ENCODE measurements at places on chromosomes 3 and 15.

GRCh38 chr3:60086811-60087210 lies 1037.0 kb upstream of the CFAP20DC start:
- peaks cover 32% of the 10 kb centered on the region for H3K4me1 ChIP-seq
- DNase-seq, result peak; percentile 66
- H3K27me3 ChIP-seq, result no peaks in the 10 kb centered on the region
- H3K4me3 ChIP-seq, result no peak overlapping the region

- H3K4me3 ChIP-seq, result no peak overlapping the region
- H3K4me1 ChIP-seq, result no peaks in the 10 kb centered on the region
- no peaks in the 10 kb centered on the region for H3K36me3 ChIP-seq
- DNase-seq, result peak; percentile 29
Measured at GRCh38 chr15:84840741-84841429, 23.7 kb downstream of the ALPK3 start.

- H3K4me3 ChIP-seq, result no peak overlapping the region
- no peak for DNase-seq
- peak overlapping the region; percentile 67 for H3K27ac ChIP-seq
Measured at GRCh38 chr3:56862352-56863062, 60.8 kb upstream of the ARHGEF3 start.

GRCh38 chr3:128323206-128324081 lies 143.2 kb downstream of the DNAJB8 start:
- no peak overlapping the region for H3K27ac ChIP-seq
- H3K4me1 ChIP-seq, result peaks cover 15% of the 10 kb centered on the region
- no peak for DNase-seq

DNA sequence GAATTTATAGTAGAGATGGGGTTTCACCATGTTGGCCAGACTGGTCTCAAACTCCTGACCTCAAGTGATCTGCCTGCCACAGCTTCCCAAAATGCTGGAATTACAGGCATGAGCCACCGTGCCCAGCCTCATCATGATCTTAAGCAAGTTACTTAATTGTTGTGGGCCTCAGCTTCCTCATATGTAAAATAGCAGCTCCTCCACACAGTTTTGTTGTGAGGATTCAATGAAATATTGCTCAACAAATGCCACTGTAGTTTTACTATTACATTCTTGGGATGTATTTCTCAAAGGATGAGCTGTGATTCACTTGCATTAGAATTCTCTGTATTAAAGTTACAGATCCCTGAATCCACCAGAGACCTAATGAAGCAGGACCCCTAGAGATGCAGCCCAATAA lies 168.8 kb downstream of the ADAMTS9 start:
- no peaks in the 10 kb centered on the region for H3K4me1 ChIP-seq
- H3K27ac ChIP-seq, result no peak overlapping the region
- H3K36me3 ChIP-seq, result no peaks in the 10 kb centered on the region
- no peak overlapping the region for H3K4me3 ChIP-seq
- H3K27me3 ChIP-seq, result no peaks in the 10 kb centered on the region
- DNase-seq, result no peak

DNA sequence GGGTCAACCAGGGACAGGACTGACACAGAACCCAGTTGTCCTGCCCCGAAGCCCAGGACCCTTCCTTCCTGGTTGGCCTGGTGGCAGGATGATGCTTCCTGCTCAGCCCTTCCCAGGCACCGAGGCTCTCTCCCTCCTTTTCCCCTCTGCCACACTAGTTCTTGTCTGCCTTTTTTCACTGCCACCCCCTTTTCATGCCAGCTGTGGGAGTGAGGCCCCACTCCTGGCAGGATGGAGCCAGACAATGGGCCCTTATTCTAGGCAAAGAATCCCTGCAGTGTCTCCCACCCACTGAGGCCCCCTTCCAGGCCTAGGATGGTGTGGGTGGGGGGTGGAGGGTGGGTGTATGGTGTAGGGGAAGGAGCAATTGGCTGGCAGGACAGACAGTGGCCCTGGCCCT lies 1.1 kb upstream of the SCAMP5 start:
- peaks cover 16% of the 10 kb centered on the region for H3K4me1 ChIP-seq
- H3K4me3 ChIP-seq, result no peak overlapping the region
- peaks cover 59% of the 10 kb centered on the region for H3K27me3 ChIP-seq
- no peak overlapping the region for H3K27ac ChIP-seq
- no peak for DNase-seq
- no peaks in the 10 kb centered on the region for H3K36me3 ChIP-seq

DNA sequence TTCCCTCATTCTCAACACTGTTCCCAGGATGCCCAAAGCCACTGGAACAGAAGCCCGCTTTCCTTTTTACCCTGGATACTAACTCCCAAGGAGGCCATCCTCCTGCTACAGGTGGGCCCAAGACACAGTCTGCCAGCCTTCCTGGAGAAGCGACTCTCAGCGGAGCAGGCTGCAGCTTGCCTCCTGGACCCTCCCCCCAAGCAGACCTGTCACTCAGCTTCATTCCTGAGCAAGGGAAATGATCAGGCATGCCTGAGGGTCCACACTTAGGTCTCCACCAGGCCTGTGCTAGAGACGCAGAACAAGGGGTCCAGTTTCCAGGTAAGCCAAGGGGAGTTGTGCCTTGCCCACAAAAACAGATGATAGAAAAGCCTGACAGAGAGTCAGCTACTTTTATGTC lies 62.8 kb downstream of the SLCO2A1 start:
- no peak for DNase-seq
- H3K4me3 ChIP-seq, result no peak overlapping the region
- H3K4me1 ChIP-seq, result no peaks in the 10 kb centered on the region
- H3K27ac ChIP-seq, result no peak overlapping the region
- no peaks in the 10 kb centered on the region for H3K36me3 ChIP-seq

GRCh38 chr3:127026036-127026435 lies 43.1 kb downstream of the PLXNA1 start:
- no peak for DNase-seq
- no peak overlapping the region for H3K27ac ChIP-seq
- no peaks in the 10 kb centered on the region for H3K27me3 ChIP-seq
- H3K4me1 ChIP-seq, result no peaks in the 10 kb centered on the region

DNA sequence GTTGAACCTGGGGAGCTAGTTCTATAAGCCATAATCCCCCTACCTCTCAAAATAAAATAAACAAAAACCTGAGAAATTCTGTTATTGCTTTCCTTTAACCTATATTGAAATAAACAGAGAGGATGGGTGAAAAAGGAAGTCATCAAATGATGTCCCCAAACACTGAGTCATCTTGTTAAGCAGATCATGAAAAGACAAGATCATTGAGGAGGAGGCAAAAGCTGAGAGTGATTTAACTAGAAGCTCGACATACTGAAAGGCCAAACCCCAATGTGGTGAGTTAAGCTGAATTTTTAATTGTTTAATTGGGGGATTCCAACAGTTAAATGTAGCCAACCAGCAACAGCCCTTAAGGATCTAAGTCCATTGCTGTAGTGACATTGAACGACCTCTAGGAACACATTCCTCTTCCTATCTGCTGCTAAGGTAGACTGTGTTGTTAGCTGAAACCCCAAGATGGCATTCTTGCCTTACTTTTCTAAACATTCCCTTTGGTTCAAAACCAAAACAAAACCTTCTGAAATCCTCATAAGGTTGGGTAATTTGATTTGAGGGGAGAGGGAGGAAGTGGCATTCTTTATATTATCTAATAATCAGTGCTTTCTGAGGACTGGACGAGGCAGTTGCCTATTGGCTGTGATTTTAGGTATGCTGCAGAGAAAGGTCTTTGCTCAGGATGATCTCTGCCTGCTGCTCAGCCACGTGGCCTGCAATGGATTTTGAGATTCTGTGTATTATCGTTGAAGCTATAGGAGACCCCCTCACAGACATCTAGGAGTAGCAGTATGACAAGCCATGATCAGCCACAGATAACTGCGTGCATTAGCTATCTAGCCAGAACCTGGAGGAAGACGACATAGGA lies 62.7 kb upstream of the BNIP2 start:
- no peak overlapping the region for H3K27ac ChIP-seq
- H3K4me3 ChIP-seq, result no peak overlapping the region
- H3K27me3 ChIP-seq, result peaks cover 24% of the 10 kb centered on the region

DNA sequence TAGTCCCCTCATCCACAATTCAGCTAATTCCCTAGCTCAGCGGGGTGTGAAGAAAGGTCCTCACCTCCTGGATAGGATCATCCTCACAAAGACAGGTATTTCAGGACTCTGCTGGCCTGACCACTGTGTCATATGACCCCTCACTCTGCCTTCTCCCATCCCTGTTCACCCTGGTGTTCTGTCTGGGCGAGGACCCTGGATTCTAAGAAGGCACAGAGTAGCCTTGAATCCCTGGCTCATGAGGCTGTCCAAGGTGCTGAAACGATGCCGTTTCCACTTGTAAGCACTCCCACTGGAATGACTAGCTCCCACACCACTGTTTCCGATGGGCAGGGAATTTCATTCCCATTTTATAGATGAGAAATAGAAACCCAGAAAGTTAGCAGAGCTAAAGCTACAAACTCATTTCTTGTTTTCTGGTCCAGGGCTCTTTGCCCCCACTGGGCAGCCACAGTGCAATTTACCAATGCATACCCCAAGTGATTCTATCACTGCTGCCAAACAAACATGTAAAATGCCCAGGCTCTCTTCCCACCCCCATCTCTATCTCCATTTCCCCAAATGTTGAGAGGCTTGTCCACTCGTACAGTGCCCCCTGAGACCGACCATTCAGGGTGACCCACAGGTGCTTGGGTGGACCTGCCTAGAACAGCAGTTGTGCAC lies 83.2 kb downstream of the RAB11A start:
- H3K27ac ChIP-seq, result no peak overlapping the region
- H3K4me3 ChIP-seq, result no peak overlapping the region
- H3K36me3 ChIP-seq, result no peaks in the 10 kb centered on the region
- H3K4me1 ChIP-seq, result peaks cover 6% of the 10 kb centered on the region

GRCh38 chr3:74345701-74346100 lies 268.8 kb downstream of the CNTN3 start:
- H3K27ac ChIP-seq, result no peak overlapping the region
- H3K4me1 ChIP-seq, result no peaks in the 10 kb centered on the region
- no peak for DNase-seq

DNA sequence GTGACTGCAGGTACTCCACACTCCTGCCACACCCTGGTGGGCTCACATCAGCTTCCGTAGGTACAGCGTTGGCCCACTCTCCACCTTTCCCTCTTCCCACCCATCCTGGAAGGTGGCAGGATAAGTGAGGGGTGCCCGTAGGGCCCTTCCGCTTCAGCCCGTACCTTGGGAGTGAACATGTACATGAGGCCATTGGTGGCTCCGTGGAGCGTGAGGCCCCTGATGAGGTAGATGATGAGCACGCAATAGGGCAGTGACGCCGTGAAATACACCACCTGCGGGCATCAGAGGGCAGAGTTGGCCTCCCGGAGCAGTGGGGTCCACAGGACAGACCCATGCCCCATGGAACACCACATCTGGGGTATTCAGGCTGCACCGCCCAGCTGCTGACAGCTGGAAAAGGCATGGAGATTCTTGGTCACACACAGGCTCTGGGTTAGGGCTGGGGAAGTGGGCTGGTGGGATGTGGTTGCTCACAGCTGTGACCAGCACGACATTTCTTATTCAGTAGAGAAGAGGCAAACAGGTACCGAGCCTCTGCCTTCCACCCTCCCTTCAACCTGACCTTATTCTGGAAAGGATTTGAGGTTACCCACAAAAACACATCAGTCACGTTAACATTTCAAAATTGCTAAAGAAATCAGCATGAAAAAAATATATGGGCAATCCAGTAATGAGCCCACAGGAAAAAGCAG lies 23.8 kb downstream of the SLC6A20 start:
- DNase-seq, result peak; percentile 62
- peaks cover 17% of the 10 kb centered on the region for H3K4me1 ChIP-seq
- no peak overlapping the region for H3K4me3 ChIP-seq
- H3K27me3 ChIP-seq, result peaks cover 56% of the 10 kb centered on the region
- H3K36me3 ChIP-seq, result no peaks in the 10 kb centered on the region

- H3K36me3 ChIP-seq, result peaks cover 2% of the 10 kb centered on the region
- no peak overlapping the region for H3K4me3 ChIP-seq
- H3K4me1 ChIP-seq, result peaks cover 3% of the 10 kb centered on the region
- H3K27me3 ChIP-seq, result peaks cover 39% of the 10 kb centered on the region
- no peak overlapping the region for H3K27ac ChIP-seq
- DNase-seq, result no peak
Measured at GRCh38 chr15:74735305-74735704, 10.0 kb upstream of the CYP1A1 start.

GRCh38 chr3:27431116-27431515 lies 53.1 kb downstream of the SLC4A7 start:
- H3K27ac ChIP-seq, result no peak overlapping the region
- H3K36me3 ChIP-seq, result peaks cover 61% of the 10 kb centered on the region
- H3K4me1 ChIP-seq, result peaks cover 3% of the 10 kb centered on the region
- no peaks in the 10 kb centered on the region for H3K27me3 ChIP-seq

GRCh38 chr3:141797819-141798447 lies 34.7 kb downstream of the GRK7 start:
- peaks cover 3% of the 10 kb centered on the region for H3K27me3 ChIP-seq
- H3K27ac ChIP-seq, result peak overlapping the region; percentile 98
- peaks cover 1% of the 10 kb centered on the region for H3K36me3 ChIP-seq
- H3K4me3 ChIP-seq, result peak overlapping the region; percentile 84
- no peak for DNase-seq
- H3K4me1 ChIP-seq, result peaks cover 42% of the 10 kb centered on the region

DNA sequence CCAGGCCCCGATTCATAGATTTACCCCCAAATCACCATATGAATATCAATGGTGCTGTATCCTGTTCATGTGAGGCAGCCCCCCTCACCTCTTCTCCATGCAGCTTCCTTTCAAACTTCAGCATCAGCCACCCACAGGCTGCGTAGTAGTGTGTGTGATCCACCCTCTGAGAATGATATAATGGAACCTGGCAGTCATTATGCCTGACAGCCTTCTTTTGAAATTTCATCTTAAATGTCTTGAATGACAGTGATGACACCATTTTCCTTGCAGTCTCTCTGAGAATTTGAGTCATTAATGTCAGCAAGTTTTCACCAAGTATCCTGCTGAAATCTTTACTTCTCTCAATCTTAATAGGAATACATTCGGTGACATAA lies 3.5 kb upstream of the CLRN1 start:
- no peaks in the 10 kb centered on the region for H3K4me1 ChIP-seq
- H3K27me3 ChIP-seq, result peaks cover 21% of the 10 kb centered on the region
- no peak for DNase-seq
- H3K4me3 ChIP-seq, result no peak overlapping the region

DNA sequence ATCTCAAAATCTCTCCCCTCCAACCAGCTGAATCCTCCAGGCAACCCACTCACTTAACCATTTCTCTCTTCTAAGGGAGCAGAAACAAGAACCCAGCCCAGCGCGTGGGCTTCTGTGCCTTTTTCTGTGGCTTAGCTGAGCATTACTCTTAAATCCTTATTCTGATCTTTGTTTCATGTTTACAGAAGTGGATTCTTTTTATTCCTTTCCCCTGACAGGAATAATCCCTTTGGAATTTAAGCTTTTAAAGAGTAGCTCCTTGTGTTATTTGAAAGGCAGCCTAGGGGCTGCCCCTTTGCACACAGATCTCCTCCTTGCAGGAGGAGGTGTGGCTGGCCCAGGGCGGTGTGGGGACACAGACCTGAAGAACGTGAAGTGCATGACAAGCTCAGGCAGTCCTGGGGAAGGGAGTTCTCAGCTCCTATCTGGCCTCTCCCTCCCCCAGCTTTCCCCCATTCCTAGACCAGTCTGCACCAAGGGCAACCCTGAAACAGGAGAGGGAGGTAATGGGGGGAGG lies 77.1 kb upstream of the UBE2E1 start:
- no peaks in the 10 kb centered on the region for H3K36me3 ChIP-seq
- no peak overlapping the region for H3K4me3 ChIP-seq
- DNase-seq, result no peak
- no peak overlapping the region for H3K27ac ChIP-seq

GRCh38 chr3:16350597-16351318 lies 85.7 kb downstream of the OXNAD1 start:
- no peak overlapping the region for H3K27ac ChIP-seq
- no peak for DNase-seq
- peaks cover 58% of the 10 kb centered on the region for H3K36me3 ChIP-seq
- no peaks in the 10 kb centered on the region for H3K27me3 ChIP-seq
- peaks cover 12% of the 10 kb centered on the region for H3K4me1 ChIP-seq

Data from activated CD8-positive, alpha-beta memory T cell treated with anti-CD3 and anti-CD28 coated beads, Interleukin-2, amount 10 ng/mL, durations not matched to agents 7 days and 5 days (primary cell).